ENCODE measurements at places on chromosomes 12 and 14.

- no peak for DNase-seq
Observed at GRCh38 chr12:103369929-103370328, 125.8 kb downstream of the C12orf42 start.

GRCh38 chr12:104596134-104596799, 139.5 kb downstream of the CHST11 start:
- DNase-seq = no peak

DNA sequence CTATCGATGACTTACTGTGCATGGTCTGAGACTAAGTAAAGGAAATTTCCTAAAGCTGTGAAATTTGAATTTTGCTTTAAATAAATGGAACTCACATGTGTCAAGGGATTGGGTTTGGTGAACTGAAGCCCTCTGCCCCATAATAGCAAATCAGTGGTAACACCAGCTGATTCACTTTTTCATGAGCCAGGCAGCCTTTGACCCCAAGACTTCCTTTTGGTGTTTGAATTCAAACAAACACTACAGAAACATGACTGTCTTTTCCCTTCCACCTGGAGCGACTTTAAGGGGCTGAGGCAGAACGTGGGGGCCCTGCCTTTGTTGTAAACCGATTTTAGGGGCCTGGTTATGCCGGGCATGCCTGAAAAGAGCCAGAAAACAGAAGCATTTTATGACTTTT, 28.8 kb downstream of the KCTD10 start:
- DNase-seq = no peak

DNA sequence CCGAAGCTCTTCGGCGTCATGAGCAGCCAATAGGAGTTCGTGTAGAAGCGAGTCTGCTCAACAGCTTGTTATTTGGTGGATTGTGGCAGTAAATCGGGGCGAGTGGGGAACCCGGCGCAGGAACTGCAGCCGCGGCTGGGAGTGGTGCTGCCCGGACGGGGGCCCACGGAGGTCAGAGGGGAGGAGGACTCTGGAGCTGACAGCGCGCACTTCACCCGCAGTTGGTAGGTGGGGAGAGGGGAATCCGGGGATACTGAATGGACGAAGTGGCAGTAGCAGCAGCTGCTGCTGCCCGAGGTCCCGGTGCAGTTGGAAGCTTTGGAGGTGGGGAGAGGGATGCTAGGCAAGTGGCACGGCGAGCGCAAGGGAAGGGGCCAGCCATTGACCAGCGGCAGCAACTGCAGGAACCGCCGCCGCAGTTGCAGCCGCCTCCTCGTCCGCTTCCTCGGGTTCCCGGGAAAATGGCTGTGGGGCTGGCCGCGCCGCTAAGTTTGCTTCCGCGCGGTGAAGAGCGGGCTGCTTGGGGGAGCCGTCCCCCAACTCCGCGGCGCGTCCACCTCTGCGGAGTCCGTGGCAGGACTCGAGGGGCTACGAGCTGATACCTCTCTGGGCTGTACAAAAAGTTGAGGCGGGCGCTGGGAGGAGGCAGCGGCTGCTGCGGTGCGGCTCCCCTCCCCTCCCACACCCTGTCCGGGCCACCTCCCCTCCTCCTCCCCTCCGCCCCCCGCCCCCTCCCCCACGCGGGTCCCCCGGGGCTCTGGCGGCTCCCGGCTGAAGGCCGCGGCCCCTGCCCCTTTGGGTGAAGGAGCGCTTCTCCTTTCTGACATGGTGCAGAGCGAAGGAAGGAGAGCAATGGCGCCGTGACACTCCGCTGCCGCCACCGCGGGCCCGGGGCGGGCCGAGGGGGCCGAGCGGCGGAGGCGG, at the start of gene ARID4A:
TSS of gene ARID4A (plus strand) at position 79 of the 924 bp plus-strand sequence. CDS start 1,300 bp downstream, outside the sequence.
- peak; percentile 63 for DNase-seq

DNA sequence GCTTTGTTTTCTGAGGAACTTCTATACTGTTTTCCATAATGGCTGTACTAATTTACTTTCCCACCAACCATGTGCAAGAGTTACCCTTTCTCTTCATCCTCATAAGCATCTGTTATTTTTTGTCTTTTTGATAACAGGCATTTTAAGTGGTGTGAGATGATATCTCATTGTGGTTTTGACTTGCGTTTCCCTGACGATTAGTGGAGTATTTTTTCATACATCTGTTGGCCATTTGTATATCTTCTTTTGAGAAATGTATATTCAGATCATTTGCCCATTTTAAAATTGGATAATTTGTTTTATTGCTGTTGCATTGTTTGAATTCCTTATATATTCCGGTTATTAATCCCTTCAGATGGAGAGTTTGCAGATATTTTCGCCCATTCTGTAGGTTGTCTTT, 10.2 kb upstream of the HMGA2 start:
- no peak for DNase-seq

DNA sequence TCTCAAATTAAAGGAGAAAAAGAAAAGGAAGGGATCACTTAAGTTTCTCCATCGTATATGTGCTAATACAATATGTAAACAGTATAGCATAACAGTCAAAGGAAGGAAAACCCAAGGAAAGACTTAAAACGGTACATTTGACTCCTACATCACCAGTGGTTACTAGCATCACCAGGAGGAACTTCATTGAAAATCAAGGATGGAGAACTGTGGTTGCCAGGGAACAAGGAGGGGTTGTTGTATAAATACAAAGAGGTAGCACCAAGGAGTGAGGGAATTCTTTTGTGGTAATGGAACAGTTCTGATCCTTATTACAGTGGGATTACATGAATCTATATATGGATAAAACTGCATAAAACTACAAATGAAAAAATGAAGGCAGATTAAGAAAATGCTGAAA, 1.6 kb downstream of the ZFYVE26 start:
- DNase-seq = no peak

DNA sequence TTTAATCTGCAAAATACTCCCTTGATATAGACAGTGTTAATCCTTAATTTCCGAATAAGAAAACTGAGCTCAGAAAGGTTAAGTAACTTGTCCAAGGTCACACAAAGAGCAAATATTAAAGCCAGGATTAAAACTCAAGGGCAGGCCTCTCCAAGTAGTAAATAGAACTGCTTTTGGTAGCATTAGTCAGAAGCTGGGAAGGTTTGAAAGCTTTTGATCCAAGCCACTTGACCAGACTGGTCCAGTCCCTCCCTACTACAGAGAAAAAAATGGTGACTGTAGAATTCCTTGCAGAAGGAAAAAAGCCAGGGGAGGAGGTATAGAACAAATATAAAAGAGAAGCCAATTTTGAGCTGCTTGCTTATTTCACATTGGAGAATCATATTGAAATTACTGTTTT, 111.5 kb downstream of the NT5DC3 start:
- DNase-seq = no peak
